ENCODE measurements at places on chromosomes 4 and X.

GRCh38 chrX:48934581-48935300 lies 15.9 kb upstream of the PIM2 start:
- no peak for DNase-seq

DNA sequence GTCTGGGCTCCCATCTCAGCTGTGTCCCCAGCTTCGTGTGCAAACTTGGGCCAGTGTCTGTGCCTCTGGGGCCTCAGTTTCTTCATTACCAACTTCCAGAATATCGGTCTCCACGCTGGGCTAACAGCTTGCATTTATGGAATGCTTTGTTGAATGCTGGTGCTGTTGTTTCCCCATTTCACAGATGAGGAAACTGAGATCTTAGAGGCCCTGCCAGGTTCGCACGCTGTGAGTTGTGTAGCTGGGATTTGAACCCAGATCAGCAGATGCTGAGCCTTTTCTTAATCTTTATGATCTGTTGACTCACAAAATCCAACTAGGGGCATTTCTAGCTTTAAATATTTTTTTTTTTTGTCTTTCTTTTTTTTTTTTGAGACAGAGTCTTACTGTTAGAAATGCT lies 101.5 kb upstream of the STX18 start:
- no peak for DNase-seq

- DNase-seq: no peak
Measured at GRCh38 chr4:87322754-87323153, at the start of gene HSD17B13. Gene HSD17B13, minus strand, starts transcription at chr4:87322882. Its CDS starts 41 bp downstream, at chr4:87322841.

DNA sequence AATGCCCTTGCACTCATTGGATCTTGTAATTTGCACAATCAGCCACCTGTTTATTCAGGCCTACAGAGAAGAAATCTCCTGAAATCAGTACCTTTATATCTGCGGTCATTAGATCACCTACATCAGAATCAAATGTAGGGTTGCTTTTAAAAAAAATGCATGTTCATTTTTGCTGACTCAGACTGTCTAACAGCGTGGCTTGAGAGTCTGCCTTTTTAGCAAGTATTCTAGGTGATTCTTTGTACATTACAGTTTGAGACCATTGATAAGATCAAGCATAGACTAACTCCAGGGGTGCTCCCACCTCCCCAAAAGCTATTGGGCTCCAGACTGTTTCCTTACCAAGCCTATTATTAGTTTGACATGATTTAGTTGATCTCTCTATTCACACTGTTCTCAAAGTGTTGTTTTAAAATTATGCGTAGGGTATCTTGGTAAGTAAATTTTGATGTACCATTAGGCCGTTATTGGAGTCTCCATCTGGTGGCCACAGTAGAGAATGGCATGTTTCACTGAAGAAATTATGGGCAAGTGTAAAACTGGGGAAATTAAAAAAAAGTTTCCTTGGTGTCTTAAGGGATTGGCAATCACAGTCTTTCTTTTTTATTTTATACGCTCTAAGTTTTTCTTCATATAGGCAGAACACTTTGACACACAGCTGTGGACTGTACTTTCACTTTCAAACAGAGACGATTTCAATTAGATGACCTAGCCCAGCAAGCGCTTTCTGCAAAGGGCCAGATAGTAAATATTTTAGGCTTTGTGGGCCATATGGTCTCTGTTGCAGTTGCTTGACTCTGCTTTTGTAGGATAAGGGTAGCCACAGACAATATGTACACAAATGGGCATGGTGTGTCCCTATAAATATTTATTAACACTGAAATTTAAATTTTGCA lies 33.7 kb upstream of the MSL3 start:
- DNase-seq: peak; percentile 37

DNA sequence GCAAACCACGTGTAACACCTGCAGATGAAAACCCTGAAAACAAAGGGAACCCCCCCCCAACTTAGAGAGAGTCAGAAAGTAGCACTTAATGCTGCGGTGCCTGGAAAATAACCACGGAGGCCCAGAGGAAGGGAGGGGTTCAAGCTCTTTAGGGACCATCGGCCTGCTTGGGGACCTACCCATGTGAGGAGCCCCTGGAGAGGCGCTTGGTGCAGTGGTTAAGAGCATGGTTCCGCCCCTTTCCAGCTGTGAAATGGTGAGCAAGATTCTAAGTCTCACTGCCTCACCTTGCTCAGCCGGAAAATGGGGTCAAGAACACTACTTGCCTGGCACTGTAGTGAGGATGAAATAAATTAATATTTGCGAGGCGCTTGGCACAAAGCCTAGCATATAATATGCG lies 13.8 kb downstream of the SLC25A5 start:
- DNase-seq: no peak

GRCh38 chr4:145042601-145043285 lies 55.3 kb downstream of the ANAPC10 start:
- no peak for DNase-seq

DNA sequence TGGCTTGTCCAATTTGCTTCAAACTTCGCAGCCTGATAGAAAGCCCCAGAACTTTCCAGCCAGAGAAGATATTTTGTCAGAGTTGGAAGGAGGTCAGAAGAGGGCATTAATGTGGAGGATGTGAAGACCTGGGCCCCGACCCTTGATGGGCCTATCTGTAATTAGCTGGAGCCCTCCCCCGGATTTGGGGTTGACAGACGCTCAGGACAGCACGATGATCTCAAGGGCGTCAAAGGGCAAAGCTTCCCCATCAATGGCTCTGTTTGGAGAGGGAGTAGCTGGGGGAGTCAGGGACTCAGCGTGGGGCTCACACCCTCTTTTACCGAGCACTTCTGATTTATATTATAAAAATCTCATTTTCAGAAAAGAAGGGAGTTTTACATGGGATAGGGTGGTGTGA lies 59.0 kb upstream of the PPP2R3B start:
- no peak for DNase-seq
